ENCODE measurements at places on chromosomes 4 and X. TPM values are rescaled to one million over a fixed set of nuclear protein-coding genes. Genes with fewer than 3 reads are reported as not detected.

GRCh38 chr4:72945719-72946336 lies 123.7 kb downstream of the COX18 start:
- ATAC-seq: no peak

DNA sequence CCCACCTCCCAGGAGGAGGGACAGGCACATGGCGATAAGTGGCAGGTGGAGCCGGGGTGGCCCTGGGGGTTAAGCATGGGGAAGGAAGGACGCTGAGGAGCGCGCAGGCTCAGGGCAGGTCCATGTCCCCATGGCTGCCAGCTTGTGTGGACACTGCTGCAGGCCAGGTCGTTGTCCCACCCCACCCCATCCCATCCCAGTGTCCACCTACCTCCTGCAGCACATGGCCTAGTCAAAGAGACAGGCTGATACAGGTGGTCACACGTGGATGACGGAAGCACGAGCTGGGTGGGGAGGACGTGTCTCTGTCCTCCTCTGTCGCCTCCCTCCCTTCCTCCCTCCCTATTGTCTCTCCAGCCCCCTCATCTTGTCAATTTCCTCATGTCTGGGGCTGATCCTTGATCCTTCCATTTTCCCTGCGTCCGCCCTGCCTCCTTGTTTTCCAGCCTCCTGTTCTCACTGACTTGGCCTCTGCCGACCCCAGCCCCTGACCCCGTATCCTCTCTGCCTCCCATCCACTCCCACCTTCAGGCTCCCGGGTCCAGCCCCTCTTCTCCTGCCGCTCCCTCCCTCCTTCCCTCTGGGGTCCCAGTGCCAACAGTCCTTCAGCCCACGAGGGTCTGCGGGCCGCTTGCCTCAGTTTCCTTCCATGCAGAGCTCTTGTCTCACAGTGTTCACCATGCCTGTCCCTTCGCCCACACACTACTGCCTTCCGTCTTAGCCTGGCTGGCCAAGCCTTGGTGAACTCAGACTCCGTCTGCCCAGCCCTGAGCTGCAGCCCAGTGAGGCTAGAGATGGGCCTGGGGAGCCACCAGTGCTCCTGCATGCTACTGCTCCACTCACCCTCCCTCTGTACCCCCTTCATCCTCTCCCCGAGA lies 15.5 kb upstream of the ADD1 start:
- ATAC-seq: no peak

DNA sequence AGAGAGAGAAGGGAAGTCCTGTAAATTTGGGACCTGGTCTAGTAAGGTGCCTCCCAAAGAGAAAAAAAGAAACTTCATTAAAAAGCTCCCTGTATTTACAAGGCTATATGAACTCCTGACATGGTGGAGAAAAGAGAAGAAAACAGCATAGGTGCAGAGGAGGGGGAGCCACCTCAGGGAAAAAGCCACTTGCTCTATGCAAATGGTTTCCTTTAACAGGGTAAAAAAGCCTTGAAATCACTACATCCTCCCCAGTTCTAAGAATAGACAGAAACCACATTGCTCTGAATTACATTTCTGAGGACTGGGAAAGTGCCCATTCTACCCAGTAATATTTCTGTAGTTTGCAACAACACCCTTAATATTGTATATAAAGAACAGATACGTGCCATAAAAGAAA lies 165.5 kb downstream of the KLF8 start:
- ATAC-seq: peak; percentile 96

DNA sequence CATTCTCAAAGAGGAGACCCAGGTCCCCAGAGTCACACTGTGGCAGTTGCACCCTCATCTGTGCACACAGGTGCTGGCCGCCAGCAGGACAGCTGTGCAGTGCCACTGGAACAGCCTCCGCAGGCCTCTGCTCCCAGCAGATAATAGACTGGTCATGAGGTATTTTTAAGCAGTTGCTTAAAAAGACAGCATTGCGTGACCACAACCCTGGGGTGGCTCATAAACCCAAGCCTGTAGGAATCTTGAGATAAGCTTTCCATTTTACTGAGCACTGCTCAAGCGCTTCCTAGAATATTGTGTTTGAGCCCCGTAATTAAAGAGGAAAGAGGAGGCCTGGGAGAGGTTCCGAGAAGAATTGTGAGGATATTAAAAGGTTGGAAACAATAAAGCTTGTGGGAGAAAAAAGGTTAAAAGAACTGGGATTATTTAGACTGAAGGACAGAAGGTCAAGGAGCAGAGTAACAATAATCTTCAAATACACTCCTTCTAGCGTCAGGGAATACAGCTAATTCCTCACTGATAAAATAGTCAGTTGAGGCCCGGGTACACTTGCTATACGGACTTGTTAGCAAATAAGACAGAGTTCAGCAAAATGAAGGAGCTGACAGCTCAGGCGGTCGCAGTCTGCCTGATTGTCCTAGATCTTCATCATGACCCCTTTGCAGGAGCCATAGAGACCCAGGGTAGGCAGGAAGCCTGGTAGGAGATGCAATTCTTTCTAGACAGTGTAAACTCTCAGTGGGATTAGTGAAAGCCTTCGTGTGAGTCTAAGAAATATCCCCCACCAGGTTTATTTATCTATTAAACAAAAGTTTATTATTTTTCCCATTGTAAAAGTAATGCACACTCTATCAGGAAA lies 86.2 kb upstream of the KIT start:
- no peak for ATAC-seq

The C4orf50 gene
- total RNA-seq: 0.34 TPM

The ZCCHC4 gene
- 17.2 TPM for total RNA-seq

- ATAC-seq: no peak
These were observed 359.1 kb upstream of the CXorf51A start for GRCh38 chrX:147173594-147173993.

The VSIG1 gene
- total RNA-seq: 1.4 TPM

DNA sequence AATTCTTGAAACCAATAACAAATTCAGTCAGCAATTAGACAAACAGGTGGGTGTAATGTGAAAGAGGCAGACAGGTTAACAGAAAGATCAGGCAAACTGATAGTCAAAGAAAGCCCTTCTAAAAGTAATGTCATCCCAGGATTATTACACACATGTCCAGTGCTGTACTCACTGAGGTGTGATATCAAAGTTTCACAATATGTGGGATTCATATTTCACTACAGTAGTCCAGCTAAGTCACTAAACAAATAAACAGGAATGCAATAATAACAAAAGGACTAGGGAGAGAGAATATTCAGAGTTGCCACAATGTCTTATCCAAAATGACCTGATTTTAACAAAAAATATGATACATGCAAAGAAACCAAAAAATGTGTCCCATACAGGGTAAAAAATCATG lies 787.5 kb downstream of the FSTL5 start:
- no peak for ATAC-seq

The ENPP6 gene
- 0.82 TPM for total RNA-seq

Data from activated T-helper 17 cell treated with anti-CD3 and anti-CD28 coated beads, Interleukin-2, amount 50 U/mL, for 72 hours (primary cell).